ENCODE measurements at places on chromosomes 2 and 18.

DNA sequence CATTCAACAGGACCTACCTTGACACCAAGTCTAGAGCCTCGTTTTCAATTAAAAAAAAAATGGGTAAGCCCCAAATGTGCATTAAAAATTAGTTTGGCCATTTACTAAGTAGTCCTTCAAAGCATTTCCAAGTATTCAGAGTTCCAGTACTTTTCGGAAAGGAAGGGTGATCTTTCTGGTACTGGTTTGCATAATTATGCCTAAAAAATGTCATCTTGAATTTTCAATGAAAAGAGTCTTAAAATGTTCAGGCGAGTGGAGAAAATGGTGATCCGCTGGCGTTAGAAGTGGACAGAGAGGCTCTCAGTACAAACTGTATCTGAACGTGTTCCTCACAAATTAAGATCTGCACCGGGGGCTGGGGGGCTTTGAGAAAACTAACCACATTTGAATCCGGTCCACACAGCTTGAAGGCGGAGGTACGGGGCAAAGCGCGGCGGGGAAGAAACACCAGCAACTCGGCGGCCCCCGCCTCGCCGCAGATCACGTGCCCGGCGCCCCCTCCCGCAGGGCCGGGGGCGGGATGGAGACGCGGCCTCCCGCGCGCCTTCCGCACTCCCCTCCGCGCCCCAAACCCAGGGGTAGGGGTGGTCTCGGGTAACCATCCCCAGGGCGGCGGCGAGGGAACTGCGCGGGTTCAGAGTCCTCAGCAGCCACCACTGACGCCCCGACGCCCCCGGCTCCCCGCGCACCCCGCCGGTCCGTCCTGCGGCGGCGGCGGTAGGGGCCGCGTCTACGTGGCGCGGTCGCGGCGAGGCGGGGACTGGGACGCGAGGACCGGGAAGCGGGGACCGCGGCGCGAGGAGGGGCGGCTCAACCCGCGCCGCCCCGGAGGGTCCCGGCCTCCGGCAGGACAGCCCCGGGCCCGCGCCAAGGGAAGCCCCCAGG, 564 bp downstream of the LPIN2 start:
- DNase-seq, result peak; percentile 47

DNA sequence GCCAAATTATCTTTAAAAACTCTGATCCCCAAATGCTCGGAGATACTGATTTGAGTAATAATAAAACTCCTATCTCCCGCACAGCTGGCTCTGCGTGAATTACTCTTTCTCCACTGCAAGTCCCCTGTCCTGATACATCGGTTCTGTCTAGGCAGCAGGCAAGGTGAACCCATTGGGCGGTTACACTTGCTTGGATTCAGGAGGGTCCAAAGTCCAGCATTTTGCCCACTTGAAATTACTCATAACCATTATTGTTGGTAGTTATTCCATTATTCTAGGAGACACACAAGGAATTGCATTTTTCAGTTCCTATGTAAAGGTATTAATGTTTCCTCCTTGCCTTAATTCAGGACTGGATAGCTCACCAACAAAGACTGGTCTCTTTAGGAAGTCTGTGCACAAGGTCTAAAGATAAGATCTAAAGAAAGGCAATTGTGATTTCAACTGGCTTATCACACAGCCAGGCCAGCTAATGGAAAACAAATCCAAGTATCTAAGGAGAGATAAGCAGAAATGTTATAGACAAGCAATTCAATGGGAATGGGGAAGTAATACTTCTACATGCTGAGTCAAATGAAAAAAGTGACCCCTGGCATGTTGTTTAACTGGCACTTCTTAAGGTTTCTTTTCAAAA, 23.2 kb upstream of the NPC1 start:
- DNase-seq, result no peak

DNA sequence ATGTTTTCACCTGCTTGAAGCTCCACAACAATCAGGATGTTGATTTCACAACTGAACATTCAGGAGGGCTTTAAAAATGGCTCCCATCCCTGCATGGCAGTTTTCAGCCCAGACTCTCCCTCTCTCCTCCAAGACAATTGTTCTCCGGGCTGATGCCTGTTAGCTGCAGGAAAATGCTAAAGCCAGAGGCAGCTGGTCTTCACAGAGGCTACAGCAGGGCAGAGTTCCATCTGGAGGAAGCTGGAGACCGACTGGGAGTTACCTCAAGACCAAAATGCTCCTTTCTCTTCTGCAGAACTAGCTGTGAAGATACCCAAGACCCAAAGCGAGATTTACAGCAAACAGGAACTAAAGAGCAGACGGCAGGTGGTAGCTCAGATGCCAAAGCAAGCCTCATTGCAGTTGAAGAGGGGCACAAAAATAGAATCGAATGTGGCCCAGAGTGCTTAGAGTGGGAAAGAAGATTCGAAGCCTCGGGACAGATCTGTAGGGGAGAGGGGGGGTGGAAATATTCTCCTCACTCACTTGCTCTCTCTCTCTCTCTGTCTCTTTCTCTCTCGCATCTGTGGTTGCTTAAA, 423.6 kb downstream of the ZNF521 start:
- no peak for DNase-seq

DNA sequence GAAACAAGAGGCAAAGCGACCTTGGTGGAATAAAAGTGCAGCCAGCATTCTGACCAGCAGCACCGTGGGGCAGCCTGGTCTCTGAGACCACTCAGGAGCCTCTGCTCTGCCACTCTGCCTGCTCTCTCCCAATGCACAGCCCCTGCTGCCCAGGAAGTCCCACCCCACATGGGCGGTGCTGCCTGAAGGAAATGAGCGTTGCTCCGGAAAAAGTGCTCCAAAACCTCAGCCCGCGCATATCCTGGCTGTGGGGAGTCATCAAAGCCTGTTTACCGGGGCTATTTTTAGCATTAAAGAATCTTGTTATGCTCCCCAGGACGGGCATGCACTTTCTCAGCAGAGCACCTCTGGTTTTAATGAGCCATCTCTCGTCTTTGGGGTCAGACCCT, 54.5 kb downstream of the EPAS1 start:
- DNase-seq, result peak; percentile 85

GRCh38 chr18:35547008-35547605, 34.4 kb upstream of the GALNT1 start:
- no peak for DNase-seq

DNA sequence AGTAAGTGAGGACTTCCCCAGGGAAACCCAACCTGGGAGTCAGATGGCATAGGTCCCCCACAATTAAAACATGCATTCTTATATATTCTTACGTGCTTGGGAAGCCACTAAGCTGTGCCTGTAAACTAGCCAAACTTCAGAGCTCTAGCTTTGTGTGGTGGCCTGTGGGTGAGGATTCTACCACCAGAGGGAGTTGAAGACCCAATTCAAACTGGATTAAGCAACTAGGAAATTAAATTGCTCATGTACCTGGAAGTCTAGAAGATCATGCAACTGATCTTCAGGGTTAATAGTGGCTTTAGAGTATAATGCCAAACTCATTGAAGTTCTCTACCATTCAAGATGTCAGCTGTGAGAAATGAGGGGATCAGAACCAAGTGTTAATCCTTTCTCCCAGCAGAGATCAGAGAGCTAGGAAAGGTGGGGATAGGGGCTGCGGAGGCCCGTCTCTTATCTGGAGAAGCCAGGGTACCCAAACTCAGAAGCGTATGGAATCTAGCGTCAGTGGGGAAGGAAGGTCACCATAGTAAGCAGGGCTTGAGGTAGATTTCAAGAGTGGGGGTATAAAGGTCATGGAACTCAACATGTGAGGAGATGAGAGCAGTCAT, 53.2 kb upstream of the CCDC85A start:
- peak; percentile 8 for DNase-seq

DNA sequence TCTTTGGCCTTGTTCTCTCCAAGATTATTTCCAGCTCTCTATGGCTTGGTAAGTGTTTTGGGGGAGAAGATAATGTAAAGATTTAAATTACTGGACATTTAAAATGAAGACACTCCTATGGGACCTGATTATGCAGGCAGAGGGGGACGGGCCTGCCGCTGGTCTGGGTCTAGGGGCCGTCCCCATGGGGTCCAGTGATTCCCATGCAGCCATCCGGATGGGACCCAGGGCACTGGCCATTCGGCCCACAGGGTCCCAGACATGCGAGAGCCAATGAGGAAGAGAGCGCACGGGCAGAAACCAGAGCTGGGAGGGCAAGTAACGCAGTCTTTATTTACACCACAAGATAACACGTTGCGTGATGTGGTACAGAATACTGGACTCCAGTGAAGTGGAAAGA, 200.0 kb downstream of the TWIST2 start:
- no peak for DNase-seq

Measured in activated CD4-positive, alpha-beta T cell treated with anti-CD3 and anti-CD28 coated beads, Interleukin-2, Interleukin-6, amounts not matched to agents 100 ng/mL and 50 ng/mL, durations not matched to agents 16 hours and 8 hours (primary cell).